ENCODE measurements at places on chromosomes 2 and 18.

GRCh38 chr2:211387734-211388133 is 831.3 kb downstream of the CPS1 start:
- DNase-seq: no peak

DNA sequence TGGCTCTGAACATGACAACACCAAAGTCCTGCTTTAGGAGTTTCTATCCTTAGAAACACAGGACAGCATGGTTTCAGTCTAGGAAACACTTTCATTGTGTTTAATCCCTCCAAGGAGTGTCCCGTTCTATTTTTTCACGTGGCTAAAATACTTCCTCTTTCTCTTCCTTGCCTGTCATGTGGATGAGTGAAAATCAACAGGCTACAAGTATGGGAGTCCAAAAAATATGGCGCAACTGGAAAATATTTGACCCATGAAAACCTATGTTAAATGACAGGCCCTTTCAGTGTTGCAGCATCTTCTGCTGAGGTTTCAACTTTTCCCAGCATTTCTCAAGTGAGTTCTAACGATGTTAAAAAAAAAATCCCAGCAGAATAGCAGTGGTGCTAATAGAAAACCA is 146.3 kb downstream of the LAMA3 start:
- no peak for DNase-seq

GRCh38 chr2:227219312-227220105 is 55.1 kb downstream of the COL4A3 start:
- DNase-seq: no peak

DNA sequence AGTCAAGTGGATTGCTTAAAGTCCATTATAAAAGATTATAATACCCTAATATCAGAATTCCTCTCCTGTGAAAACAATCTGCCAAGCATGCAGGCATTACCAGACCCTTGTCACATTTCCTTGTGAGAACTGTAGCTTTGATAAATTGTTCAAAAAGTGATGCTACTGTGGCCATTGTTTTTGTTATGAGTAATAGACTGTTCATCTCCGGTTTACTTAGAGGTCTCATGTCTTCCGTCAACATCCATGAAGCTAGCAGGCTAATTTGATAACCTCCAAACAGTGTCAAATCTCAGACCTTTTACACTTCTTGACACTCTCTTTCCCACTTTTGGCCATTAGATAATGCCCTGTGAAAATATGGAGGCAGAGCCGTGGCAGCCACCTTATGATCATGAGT is 342.7 kb downstream of the CPS1 start:
- DNase-seq: no peak

GRCh38 chr2:84902526-84902925 is 2.9 kb upstream of the TMSB10 start:
- no peak for DNase-seq

DNA sequence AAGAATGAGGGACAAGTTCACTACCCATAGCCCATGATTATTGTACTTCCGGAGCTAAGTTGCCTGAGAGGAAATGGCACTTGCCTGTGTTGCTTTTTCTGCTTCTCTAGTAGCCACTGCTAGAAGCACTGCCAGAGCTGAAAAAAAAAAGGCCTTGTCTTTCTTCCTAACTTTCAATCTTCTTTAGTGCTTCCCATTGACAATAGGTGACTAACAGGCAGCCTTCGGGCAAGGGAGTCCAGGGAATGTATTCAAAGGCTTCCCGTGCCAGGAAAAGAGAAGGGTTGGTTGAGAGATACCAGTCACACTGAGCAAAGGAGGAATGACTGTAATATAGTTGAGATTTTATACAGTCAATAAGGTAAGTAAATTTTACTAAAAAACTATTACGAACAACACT is 242.0 kb downstream of the CALCRL start:
- no peak for DNase-seq

GRCh38 chr18:76498064-76498463 is 3.0 kb upstream of the ZNF516 start:
- no peak for DNase-seq

DNA sequence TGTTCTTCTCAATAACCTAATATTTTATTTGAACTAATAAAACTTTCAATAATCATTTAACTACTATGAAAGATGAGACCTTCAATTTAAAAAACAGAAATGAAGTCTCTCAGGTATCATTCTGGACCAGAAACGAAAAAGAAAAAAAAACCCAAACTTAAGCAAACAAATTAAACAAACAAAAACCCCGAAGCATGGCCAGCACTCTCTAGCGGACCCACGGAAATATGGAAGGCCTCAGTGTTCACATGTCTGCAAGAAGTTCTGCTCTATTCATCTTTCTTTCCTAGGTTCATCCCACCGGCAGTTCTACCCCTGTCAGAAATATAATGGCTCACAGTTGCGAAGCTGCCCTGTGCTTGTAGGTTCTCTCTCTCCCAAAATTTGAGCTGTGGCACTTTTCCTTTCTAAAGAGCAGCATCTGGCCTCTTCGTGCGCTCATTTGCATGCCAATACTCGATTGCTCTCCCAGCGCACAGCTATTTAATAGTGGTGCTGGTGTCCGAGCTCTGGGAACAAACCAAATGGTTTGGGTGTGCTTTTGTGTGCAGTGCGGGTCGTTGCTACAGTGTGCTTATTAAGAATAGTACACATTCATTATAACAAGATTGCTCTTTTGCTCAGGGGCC is 129.0 kb upstream of the ZEB2 start:
- no peak for DNase-seq

- no peak for DNase-seq
Measured at GRCh38 chr18:65725251-65726050, 25.4 kb upstream of the CDH7 start.

GRCh38 chr18:54251606-54252390 is 17.5 kb upstream of the POLI start:
- DNase-seq: no peak

- no peak for DNase-seq
Measured at GRCh38 chr2:121567452-121567851, 36.8 kb downstream of the RNU4ATAC start.

DNA sequence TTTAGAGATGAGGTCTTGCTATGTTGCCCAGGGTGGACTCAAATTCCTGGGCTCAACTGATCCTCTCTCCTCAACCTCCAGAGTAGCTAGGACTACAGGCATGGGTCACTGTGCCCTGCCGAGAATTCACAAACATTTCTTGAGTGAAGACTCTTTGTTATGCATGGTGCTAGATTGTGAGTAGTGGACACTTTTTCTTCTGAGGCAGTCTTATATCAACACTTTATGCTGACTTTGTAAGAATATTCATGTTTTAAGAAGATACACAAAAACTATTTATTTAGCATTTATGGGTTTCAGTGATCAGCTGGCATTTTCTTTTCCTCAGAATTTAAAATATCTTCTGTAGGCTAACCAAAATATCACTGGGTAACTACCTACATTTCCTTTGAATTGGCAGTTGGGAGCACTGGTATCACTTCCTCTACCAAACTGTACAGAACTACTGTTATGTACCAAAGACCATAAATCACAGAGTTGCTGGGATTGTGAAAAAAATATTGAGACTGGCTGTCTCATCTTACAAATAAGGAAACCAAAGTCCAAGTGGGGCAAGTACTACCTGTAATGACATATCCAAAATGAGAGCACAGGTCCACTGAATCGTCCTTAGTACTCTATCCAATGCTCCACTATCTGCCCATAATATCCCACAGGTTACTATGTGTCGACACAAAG is 34.0 kb downstream of the DOCK10 start:
- DNase-seq: no peak

GRCh38 chr18:54127759-54128378 is 96.6 kb downstream of the MBD2 start:
- DNase-seq: no peak

DNA sequence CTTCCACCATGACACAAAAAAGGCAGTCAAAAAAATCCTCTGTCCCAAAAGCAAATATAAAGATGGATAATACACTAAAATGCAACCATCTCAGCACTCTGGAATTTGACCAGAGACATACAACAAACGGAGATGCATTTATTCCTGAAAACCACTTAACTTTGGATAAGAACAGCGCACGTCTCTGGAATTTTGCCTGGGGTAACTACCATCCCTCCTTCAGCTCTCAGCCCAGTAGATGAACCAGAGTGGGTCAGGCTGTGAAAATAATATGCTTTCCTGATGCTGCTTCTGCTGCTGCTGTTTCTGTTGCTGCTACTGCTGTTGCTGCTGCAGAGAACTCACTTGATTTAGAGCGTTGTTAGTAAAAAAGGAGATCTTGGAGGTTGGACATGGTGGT is 133.8 kb upstream of the ACVR2A start:
- DNase-seq: no peak

- DNase-seq: no peak
Measured at GRCh38 chr2:187917535-187917934, 363.3 kb upstream of the TFPI start.

- no peak for DNase-seq
Measured at GRCh38 chr2:144505245-144505831, 14.6 kb downstream of the ZEB2 start.

- DNase-seq: no peak
Measured at GRCh38 chr2:209519271-209519670, 95.4 kb downstream of the MAP2 start.

DNA sequence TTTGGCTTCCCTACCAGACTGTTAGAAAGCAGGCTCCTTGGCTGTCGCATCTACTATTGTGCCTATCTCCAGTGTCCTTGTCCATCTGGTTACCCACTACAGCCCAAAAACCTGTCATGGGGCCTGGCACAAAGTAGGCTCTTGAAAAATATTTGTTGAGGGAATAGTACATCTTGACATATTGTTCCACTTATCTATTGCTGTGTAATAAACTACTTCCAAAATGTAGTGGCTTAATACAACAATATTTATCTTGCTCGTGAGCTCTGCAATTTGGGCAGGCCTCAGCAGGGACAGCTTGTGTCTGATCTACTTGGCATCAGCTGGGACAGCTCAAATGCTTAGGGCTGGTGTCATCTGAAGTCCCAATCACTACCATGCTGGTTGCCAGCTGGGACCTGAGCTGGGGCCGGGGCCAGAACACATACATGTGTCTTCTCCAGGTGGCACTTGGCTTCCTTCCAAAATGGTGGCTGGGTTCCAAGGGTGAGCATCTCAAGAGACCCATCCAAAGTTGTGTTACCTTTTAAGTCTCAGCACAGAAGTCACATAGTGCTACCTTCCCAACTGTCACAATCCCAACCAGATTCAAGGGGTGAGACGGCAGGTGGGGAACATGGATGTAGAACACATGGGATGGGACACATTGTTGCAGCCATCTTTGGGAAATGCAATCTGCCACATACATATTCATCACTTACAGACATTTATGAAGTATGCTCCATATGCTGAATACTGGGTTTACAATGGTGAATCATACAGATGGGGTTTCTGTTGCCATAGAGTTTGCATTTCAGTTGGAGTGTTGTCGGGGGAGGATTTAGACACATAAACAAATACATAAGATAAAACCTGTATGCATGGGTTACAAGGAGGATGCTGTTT is 134.2 kb downstream of the FOXI3 start:
- no peak for DNase-seq

DNA sequence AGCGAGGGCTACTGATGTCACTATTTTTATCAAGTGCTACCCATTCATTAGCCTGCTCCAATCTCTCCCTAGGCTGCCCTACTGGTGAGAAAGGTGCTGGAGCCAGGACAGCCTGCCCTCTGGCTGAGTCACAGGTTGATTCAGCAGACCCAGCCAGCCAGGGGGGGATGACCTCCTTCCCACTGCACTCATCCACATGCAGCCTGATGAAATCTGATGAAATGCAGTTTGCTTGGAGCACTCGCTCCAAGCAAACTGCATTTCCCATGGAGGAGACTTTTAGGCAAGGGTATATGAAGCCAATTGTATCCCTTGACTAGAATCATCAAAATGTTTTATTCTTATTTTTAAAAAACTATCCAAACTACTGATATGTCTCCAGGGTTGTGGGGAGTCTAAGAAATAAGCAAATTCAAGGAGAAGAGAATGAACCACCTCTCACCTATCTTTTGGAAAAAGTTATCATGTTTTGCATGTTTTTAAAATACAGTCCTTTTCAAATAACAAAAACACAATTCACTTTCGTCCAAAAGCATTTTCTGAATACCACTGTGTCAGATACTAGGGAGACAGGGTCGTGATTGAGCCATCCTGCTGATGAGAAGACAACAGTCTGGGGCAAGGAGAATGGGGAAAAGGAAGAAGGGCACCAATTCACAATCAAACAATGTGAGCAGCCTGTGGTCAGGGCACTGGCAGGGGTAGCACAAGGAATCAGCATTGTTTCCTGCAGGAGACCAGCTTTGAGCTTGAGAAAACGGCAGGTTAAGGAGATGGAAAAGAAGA is 128.3 kb downstream of the AFF3 start:
- DNase-seq: no peak

DNA sequence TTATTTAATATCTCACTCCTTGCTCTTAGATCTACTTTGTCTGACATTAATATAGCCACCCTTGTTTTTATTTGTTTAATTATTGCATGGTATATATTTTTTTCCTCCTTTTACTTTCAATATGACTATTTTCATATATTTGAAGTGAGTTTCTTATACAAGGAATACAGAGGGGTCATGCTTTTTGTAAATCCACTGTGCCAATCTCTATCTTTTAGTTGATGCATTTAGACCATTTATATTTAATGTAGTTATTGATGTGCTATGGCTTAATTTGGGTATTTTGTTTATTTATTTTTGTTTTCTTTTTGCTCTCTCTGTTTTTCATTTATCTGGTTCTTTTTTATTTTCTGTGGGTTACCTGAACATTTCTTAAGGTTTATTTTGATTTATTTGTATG is 750.6 kb downstream of the TMEM182 start:
- DNase-seq: no peak

DNA sequence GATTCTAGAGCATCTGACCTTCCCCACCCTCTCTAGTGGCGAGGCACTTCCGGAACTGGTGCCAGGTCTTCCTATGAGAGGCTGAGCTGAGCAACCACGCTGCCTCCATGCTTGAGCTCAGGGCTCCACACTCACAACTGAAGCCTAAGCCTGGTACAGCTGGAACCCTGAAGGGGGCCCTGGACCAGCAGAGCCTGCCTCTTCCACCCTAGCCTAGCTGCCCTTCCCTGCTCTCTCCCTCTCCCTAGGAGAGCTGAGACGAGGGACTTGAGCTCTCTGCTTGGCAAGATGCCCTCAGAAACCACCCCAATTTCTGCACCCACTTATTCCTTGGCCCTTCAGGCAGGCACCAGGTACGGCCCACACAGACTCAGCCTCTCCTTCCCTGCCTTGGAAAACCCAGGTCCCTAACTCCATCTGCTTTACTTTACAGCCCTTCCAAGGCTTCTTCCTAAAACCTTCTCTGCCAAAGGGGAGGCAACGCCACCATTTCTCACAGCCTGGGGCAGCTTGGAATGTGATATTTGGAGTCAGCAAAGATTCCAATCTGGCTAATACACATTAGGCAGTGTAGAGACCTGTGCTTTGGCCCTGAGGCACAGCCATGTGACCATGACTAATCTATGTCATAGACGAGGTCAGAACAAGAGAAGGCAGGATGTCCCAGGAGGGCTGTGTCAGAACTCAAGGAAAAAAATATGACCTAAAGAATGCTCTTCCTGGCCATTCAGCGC is 18.8 kb downstream of the COX7A2L start:
- no peak for DNase-seq

DNA sequence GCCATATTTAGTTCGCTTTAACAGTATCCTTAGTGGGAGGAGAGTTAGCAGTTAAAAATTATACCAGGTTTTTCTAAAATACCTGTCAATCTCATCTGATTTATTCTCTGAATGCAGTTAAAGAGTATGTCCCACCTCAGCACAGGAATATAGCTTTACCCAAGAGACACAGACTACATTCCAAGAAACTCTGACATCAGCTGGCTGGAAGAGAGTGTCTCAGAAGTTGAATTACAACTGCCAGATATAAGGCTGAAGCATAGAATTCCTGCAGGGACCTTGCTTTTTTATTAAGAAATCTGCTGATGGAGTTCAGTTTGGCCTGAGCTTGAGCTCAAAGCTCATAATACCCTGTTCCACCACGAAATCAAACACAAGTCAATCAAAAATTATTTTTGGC is 25.4 kb upstream of the CNTNAP5 start:
- no peak for DNase-seq
